ENCODE measurements at places on chromosomes 4 and X.

- peak; percentile 28 for DNase-seq
Observed at GRCh38 chr4:80266253-80266901, at the start of gene FGF5. TSS of gene FGF5 (plus strand) at chr4:80266664. CDS start at chr4:80266825, 161 bp downstream.

DNA sequence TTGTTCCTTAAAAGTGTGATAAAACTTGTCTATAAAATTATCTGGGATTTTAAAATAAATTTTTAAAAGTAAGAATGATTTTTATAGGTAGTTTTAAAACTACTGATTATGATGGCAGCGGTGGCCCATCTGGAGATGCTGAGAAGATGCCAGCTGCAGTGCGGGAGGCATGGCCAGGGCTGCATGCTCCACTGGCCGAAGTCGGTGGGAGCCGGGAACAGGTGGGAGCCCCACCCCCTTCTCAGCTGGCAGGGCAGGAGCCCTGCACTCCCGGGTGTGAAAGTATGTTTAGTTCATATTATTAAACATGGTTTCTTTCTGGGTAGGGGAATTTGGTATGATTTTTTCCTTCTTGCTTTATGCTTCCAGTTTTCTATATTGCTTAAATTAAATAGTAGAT, 63.8 kb downstream of the CORIN start:
- DNase-seq: no peak

DNA sequence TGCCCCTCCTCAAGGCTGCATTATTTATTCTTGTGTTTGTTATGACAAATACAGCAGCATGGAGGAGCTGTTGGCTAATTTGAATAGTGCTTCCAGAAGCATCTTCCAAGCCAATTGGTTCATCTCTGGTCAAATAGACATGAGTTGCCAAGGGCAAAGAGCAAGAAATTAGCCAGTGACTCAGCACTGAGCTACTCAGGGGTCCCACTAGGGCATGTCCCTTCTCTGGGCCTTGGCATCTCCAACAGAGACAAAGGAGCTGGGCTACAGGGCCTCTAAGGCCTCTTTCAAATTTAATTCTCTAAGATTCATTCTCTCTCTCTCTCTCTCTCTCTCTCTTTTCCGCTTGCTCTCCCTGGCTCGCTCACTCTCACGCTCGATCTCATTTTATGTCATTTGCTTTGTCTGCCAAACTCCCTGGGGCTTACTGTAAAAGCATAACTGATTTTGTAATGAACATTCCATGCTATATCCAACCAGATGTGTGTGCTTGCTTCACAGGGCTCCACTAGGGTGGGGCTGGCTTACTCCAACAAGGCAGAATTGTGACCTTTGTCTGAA, 86.7 kb upstream of the MAGEA4 start:
- DNase-seq: no peak

DNA sequence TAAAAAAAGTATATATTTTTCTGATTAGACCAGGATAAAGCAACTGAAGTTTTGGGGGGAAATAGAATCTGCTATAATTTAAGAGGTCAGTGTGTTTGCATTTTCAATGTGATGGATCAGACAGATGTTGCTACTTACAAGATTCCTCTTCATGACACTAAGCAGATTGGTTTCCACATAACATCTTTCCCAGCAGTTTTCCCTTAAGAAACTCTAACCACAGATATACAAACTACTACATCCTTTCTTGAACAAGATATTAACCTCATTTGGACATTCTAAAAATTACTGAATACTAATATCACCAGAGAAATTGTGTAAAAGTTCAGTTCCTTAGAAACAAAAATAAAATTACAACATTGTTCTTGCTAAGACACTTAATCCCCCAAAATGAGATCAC, 106.7 kb upstream of the GUCY1A1 start:
- DNase-seq: no peak

- DNase-seq: peak; percentile 84
Observed at GRCh38 chrX:107716816-107717700, 58.5 kb downstream of the TSC22D3 start.

DNA sequence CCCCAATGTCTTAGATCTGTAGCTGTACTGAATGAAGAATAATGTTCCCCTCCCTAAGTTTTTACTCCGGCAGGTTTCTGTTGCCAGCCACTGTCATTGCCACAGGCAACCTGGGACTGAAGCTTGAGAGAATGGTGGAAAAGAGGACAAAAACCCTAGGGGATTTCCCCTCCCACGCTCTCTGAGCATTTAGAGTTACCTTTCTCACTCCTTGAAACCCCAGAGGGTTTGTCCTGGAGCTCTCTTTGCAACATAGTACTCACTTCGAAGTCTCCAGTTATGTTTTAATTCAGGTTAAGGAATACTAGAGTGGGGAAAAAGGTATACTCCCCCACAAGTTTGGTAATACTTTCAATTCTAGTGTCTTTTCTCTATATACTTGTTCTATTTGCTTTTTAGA, 31.5 kb downstream of the F8 start:
- no peak for DNase-seq

GRCh38 chr4:153936121-153936520, 147.2 kb upstream of the SFRP2 start:
- DNase-seq: no peak

- DNase-seq: peak; percentile 27
Observed at GRCh38 chr4:80989921-80990544, 40.5 kb upstream of the BMP3 start.

- DNase-seq: no peak
Observed at GRCh38 chr4:25857403-25857802, 5.4 kb downstream of the SEL1L3 start.

DNA sequence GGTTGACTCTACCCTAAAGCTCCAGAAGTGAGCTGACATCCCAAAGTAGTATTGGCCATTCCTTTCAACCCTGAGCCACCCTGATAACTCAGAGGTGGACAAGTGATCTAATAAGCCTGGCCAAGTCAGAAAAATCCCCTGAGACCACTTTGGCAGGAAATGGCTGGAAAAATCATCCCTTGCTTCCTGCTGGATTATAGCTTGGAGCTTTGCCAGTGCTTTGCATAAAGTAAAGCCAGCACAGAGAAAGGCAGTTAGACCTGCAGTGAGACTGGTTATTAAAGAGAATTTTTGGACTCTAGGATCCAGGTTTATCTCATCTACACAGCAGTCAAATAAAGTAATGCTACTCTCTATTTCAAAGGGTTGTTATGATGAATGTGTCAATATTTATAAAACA, 6.4 kb downstream of the CXCL3 start:
- DNase-seq: no peak

- DNase-seq: no peak
Observed at GRCh38 chr4:94533405-94534223, 81.9 kb downstream of the PDLIM5 start.

GRCh38 chrX:131544218-131544617, 344 bp downstream of the OR13H1 start:
- DNase-seq: peak; percentile 3

DNA sequence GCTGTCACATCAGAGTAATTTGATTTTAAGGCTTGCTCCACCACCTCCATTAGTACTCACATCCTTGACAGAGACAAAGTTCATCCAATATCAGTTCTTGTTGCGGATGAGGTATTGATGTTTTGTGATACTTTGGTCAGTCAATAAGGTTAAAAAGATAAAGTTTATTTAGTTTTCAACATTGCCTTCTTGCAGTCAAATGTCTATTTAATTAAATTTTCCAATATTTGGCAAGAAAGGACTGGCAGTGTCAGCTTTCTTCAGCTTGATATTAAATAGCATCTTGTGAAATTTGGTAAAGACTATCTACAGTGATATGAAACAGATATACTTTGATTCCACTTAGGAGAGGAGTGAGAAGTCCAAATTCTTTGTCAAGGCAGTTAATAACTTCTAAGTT, 493.4 kb downstream of the ADGRL3 start:
- no peak for DNase-seq

DNA sequence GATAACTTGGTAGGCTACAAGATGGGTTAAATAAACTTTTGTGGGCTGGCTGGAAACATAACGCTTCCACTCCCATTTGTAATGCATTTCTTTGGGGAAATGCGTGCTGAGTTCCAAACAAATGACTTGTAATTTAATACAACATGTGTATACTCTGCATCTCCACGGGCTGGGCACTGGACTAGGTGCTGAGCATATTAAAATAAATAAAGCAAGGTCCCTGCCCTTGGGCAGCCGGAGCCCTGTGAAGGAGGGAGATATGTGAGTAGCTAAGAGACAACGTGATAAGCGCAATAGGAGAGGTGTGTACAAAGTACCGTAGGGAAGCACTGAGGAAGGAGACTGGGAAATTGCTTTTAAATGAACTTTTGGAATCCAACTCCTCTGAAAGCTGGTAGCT, 147.2 kb upstream of the RBPJ start:
- no peak for DNase-seq

GRCh38 chrX:47687263-47687662, 28.3 kb upstream of the UXT start:
- DNase-seq: no peak

- peak; percentile 47 for DNase-seq
Observed at GRCh38 chr4:121072224-121073003, at the start of gene NDNF. TSS of gene NDNF (minus strand) at chr4:121072535. CDS start at chr4:121045837, 26,698 bp downstream.

- DNase-seq: peak; percentile 21
Observed at GRCh38 chrX:76076124-76076523, 96.7 kb upstream of the PBDC1 start.

GRCh38 chrX:12452268-12452667, 314.0 kb downstream of the FRMPD4 start:
- DNase-seq: no peak

GRCh38 chr4:152628128-152628527, 51.7 kb downstream of the TMEM154 start:
- no peak for DNase-seq

DNA sequence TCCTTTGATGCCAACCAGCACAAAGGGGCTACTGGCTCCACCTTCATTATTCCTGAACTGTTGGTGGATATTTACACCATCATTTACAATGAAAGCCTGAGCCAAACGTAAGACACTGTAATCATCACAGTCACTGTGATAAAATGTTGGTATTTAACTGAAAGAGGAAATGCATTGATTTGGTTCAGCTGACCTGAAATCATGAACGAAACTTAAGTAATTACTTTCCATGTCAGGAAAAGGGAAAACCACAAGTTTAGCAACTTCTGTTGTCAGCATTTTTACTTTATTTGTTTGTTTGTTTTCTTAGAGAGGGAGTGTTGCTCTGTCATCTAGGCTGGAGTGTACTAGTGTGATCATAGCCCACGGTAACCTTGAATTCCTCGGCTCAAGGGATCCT, 247.8 kb upstream of the FAM47A start:
- DNase-seq: no peak

DNA sequence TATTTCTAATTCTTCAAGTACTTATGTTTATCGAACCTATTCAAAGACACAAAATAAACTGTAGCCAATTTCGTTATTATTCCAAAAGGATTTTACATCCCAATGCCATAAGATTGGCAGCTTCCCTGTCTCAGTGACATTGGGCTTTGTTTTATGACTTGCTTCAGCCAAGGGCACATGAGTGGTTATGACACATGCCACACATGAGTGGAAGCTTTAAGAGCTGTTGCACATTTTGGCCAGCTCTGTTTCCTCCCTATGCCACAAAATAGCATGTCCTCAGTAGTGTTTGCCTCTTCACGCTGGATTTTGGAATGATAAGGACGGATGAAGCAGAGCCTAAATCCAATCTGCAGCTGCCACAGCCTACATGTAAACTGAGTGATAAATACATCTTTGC, 21.9 kb downstream of the SEC24D start:
- DNase-seq: no peak

DNA sequence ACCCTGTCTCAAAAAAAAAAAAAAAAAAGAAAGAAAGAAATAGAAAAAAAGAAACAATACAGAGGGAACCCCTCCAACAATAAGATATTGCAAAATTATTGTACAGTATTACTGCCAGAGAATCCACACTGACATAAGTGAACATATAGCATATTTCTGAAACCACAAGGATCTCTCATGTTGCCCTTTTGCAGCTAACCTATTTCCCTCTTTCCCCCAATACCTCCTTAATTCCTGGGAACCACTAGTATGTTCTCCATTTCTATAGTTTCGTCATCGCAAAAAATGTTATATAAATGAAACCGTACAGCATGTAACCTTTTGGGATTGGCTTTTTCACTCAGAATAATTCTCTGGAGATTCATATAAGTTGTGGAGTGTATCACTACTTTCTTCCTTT, 20.0 kb upstream of the BMP2K start:
- no peak for DNase-seq

DNA sequence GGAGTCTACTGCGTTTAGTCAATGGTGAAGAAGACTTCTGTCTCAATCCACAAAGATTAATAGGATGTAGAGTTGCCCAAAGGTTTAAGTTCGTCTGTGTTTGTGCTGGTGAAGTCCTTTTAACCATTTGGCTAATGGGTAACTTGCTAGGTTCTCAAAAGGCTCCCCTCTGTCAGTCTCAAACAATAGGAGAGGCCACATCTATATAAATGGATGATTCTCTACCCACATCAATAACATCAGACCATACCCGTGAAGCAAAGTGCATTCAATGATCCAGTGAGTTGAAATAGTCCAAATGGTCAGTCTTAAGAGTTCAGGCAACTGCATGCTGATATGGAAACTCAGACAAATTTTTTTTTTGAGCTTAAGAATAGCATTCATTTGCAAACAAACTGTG, 28.1 kb downstream of the RS1 start:
- no peak for DNase-seq

DNA sequence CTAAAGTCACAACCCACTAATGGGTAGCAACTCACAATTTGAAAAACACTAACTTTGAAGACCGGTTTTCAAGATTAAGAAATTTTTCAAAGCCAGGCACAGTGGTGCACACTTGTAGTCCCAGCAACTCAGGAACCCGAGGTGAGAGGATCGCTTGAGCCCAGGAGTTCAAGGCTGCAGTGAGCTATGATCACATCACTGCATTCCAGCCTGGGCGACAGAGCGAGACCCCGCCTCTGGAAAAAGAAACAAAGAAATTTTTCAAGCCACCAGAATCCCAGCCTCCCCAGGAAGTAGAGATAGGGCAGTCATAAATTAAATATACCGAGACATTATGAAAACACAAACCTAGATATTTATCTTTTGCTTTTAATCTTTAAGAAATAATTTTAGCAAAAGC, 13.0 kb downstream of the SMARCA1 start:
- DNase-seq: no peak

DNA sequence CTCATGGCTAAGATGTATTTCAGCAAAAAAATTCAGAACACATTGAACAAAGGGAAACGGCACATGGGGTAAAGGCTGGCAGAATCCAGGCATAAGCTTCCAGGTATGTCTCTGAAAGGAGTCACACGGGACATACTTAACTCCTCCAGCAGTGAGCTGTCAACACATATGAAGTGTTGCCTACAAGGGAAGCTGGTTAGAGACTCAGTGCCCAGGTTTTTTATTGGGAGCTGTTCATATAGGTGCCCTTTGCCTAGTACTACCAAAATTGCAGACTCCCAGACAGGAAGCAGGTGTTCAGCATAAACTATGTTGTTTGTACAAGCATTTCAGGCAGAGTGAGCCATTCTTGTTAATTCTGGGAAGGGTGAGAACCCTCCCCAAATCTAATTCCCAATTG, 77.4 kb upstream of the PUDP start:
- no peak for DNase-seq
